ENCODE measurements at places on chromosomes 2 and 18.

GRCh38 chr2:3535794-3536681, 16.7 kb upstream of the ADI1 start:
- DNase-seq, result peak; percentile 71

GRCh38 chr2:47528874-47529273, 125.9 kb downstream of the MSH2 start:
- no peak for DNase-seq

DNA sequence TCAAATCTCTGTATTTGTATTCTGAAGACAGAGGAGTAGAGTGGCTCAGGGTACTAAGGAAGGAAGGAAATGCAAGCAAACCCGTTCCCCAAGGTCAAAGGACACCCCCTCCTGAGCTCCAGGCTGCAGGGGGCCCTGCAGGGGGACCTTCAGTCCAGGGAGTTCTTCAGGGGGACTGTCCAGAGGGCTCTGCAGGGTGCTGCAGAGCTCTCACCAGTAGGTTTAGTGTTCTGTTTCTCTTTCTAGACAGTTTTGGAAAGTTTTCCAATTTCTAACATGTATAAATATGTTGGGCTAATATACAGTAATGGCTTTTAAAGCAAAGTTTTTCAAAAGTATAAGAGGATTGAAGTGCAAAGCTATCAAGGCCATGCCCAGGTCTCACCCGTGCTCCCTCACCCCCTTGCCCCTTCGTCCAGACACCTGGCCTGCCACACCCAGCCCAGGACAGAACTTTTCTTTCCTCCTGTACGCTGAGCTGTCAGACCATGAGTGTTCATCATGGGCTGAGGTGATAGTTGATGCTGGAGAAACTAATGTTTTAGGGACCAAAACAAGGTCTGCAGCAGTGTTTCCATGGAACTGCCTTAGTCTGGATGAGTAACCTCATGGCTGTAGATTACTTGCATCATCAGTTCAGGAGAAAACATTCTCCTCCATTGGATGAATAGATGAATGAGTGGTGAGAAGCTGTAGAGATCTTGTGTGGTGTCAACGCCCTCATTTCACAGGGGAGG, 134.2 kb downstream of the GLI2 start:
- DNase-seq, result no peak

GRCh38 chr2:149924028-149924427, 336.5 kb upstream of the MMADHC start:
- DNase-seq, result no peak

GRCh38 chr18:75854174-75854573, 426.7 kb upstream of the SMIM21 start:
- peak; percentile 23 for DNase-seq

- DNase-seq, result no peak
Measured at GRCh38 chr2:222307143-222307756, 8.5 kb upstream of the PAX3 start.

GRCh38 chr2:136284226-136285119, 166.5 kb upstream of the CXCR4 start:
- DNase-seq, result no peak

- no peak for DNase-seq
Measured at GRCh38 chr2:63789338-63790020, 52.2 kb upstream of the UGP2 start.

DNA sequence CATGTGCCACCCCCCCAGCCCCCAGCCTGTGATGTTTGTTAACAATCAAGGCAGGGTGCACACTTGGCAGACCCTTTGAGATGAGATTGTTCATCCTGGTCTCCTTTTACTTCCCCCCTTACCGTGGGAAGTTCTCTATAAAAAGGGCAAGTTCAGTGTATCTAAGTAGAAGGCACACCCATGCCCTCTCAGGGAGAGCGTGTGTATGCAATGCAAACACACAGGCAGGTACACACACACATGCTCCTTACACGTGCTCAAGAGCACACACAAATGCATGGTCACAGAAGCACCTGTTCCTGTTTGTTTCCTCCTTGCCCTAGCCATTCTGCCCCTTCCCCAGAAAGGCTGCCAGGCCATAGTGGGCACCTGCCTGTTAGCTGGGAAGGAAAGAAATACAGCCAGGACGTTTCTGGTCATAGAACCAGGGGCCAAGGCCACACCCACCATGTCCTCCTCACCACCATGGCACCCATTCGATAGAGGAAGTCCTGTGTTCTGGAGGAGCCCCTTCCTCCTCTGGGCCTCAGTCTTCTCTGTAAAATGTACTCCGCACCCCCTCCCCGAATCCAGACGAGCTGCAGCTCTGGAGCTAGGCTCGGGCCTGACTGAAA, 3.1 kb downstream of the ATOH8 start:
- DNase-seq, result no peak

DNA sequence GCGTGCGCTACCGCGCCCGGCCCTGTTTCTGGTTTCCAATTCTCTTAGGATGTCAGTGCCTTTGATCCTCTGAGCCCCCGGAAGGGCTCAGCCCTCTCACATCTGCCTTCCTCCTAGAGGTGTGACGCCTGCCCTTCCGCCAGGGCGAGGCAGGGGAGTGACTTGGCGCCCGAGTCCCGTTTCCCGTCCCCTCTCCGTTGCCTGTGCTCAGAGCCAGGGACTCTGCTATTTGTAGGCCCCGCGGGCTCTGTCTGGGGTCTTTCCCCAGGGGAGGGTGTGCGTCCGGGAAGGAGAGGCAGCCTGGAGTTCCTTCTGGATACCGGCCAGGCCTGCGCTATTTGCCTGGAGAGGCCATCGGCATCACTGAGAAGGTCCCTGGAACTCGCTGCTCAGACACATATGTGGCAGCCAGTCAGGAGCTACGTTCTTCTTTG, 103.7 kb upstream of the TAF1B start:
- DNase-seq, result no peak

DNA sequence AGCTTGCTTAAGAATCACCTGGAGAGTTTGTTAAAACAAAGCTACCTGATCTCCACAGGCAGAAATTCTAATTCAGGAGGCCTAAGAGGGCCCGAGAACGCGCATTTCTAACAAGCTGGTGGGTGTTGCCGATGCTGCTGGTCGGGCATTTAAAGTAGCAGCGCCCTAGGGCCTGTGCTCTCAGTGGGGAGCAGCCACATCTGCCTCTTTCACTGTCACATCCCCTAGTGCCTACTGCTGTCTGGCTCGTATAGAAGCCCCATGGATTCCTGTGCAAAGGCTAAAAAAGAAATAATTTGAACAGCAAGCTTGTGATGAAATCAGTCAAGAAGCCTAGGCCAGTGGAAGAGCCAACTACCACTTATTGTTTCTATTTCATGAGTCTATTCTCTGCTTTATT, 126.7 kb upstream of the SMIM21 start:
- DNase-seq, result no peak

GRCh38 chr2:62408241-62408677, 97.7 kb downstream of the TMEM17 start:
- DNase-seq, result no peak

DNA sequence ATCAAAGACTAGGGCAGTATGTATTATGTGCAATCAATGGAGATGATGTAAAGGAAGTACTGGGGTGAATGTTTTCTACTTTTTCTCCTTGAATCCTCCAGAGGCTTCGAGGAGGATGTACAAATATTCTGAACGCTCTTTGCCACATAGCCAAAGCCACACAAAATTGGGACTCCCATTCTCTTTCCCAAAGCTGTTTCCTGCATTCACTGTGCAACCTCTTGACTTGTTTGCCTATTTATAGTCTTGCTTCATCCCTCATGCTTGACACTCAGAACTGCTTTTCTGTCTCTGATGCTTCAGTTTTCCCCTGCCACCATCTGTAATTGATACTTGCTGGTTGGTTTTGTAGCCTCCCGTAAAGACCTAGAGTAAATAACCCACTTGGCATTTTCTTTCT, 208.2 kb upstream of the RBMS1 start:
- no peak for DNase-seq

DNA sequence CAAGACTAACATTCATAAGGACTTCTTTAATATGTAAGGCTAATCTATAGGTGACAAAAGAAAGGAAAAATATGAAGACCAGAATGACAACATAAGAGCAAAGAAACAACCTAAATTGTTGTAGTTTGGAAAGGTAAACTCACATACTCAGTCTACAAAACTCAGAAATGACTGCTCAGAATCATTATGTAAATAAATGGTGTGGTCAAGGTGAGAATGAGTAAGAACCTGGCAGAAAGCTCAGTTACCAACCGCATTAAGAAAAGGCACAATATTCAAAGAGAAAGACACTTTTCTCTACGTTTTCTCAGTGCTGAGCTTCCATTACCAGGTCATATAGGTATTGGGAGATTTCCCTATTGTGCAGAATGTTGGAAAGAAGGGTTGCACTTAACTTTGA, 15.8 kb downstream of the ATF2 start:
- DNase-seq, result no peak

- DNase-seq, result no peak
Measured at GRCh38 chr2:174035117-174035635, 70.0 kb upstream of the SP3 start.

DNA sequence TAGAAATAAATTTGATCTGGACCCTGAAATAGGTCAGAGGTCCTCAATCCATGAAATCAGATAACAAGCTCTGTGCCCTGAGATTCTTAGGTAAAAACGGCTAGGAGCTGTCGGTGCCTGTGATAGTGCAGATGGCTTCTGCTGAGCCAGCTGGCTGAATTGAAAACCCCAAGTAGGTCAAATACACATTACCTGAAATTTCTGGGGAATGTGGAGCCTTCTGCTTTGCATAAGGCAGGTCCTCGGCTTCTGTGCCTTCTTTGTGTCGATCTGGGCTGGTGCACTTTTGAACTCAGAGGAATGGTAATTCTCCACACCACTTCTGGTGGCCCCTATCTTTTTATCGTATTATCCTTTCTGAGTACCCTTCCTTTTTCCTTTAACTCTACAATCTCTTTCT, 66.6 kb downstream of the CNTNAP5 start:
- DNase-seq, result no peak

- peak; percentile 47 for DNase-seq
Measured at GRCh38 chr2:105746177-105747080, 1.7 kb downstream of the NCK2 start.
